DND-41 (cell line): ENCODE measurements at places on chromosomes 5 and 9.

DNA sequence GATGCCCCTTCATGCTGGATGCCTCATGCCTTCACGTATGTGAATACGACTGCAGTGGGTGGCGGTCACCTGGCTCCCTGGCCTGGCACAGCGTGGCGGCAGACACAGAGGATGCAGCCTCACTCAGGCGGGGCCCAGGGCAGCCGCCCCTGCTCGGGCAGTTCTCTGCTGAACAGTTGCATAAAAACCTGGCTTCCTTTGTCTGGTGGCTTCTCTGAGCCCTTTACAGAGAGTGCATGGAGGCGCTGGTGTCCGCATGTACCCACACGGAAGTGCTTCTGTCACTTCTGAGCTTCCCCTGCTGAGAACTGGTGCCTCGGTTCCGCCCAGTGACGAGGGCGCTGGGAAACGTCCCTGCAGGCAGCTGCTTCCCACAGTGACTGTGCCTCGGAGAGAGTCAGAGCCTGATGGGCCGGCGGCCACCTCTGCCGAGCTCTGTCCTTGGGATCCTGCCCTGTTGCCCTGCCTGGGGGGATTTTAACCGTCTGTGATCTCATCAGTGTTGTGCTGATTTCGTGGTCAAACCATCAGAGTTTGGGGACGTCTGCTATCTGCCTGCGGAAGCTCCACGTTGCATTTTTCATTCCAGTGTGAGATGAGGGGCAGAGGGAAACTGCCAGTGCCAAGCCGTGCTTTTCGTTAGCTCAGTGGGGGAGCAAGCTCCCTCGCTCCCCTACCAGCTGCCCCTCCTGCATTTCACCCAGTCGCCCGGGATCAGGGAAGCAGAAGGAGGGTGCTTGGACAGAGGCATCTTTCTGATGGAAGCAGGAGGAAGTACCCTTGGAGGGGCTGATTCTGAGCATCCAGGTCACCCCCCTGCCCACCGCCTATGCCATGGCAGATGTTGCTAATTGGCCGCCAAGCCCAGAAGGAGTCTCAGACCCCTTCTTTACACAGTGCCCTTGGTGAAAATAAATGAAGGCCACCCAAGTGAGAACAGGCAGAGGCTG lies 153.0 kb upstream of the COL5A1 start:
- H3K4me1 ChIP-seq: no peaks in the 10 kb centered on the region
- H3K27ac ChIP-seq: no peak overlapping the region
- H3K36me3 ChIP-seq: no peaks in the 10 kb centered on the region

DNA sequence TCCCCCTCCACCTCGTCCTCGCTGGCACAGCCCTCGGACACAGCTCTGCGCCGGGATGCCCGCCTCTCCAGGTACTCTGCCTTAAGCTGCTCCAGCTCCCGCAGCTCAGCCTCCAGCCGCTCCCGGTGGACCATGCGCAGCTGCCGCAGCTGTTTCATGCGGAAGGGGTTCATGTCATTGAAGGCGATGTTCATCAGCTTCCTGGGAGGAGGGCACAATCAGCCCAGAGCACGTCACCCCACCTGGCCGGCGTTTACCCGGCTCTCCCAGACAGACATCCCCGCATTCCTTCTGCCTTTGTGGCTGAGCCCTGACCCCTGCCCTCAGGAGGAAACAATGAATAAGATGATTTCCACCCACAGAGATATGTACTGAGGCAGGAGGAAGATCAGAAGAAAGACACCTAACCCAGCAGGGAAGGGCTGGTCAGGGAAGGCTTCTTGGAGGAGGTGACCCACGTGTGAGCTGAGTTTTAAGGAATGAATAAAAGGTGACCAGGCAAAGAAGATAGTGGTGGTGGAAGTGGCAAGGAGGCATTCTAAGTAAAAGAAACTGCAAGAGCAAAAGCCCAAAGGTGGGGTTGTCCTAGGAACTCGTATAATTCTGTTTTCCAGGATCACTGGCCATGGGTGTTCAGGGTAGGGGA lies 7.1 kb upstream of the CORO2A start:
- H3K4me3 ChIP-seq: no peak overlapping the region
- DNase-seq: no peak
- no peaks in the 10 kb centered on the region for H3K4me1 ChIP-seq
- no peaks in the 10 kb centered on the region for H3K36me3 ChIP-seq
- no peaks in the 10 kb centered on the region for H3K27me3 ChIP-seq
- no peak overlapping the region for H3K27ac ChIP-seq

- no peaks in the 10 kb centered on the region for H3K27me3 ChIP-seq
- H3K27ac ChIP-seq: no peak overlapping the region
- H3K36me3 ChIP-seq: no peaks in the 10 kb centered on the region
- no peak overlapping the region for H3K4me3 ChIP-seq
These were observed 13.5 kb upstream of the FAM120A start for GRCh38 chr9:93437996-93438395.

DNA sequence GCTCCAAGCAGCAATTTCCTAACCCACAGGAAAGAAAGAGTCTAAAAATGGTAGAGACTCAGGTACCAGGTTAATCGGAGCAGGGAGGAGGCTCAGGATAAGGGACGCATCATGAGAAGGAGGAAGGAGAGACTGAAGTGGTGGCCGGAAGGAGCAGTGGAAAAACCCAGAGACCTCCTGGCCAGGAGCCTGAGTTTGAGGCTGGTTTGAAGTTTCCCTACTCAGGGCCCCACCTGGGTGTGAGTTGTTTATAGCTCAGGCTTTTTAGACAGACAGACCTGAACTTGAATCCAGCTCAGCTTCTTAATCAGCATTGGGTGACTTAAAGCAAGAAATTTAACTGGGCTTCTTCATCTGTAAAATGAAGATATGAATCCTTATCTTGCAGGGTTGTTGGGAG lies 11.9 kb upstream of the AQP7 start:
- DNase-seq: no peak
- no peak overlapping the region for H3K27ac ChIP-seq
- no peaks in the 10 kb centered on the region for H3K36me3 ChIP-seq
- peaks cover 22% of the 10 kb centered on the region for H3K4me1 ChIP-seq
- H3K27me3 ChIP-seq: no peaks in the 10 kb centered on the region

DNA sequence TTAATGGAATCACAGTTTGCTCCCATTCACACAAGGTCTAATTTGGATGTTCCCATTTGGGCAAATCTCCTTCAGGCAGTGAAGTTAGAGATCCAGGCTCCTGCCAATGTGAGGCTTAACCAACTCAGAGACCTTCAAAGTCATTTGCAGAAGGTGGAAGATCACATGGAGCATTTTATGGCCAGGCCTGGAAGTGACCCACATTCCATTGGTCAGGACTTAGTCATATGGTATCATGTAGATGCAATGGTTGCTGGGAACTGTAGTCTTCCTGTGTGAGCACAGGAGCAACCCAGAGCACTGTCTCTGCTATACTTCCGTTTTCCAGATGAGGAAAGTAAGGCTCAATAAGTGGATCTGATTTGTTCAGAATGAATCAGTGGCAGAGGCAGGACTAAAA lies 292.7 kb upstream of the SMARCA2 start:
- H3K4me3 ChIP-seq: no peak overlapping the region
- H3K4me1 ChIP-seq: no peaks in the 10 kb centered on the region
- no peaks in the 10 kb centered on the region for H3K36me3 ChIP-seq
- H3K27ac ChIP-seq: no peak overlapping the region
- no peaks in the 10 kb centered on the region for H3K27me3 ChIP-seq

GRCh38 chr5:112646139-112646936 lies 91.3 kb upstream of the APC start:
- H3K36me3 ChIP-seq: no peaks in the 10 kb centered on the region
- H3K4me3 ChIP-seq: no peak overlapping the region
- H3K27me3 ChIP-seq: peaks cover 3% of the 10 kb centered on the region
- no peak for DNase-seq
- H3K4me1 ChIP-seq: no peaks in the 10 kb centered on the region
